ENCODE measurements at places on chromosomes 3 and 15. TPM values are rescaled to one million over a fixed set of nuclear protein-coding genes. Genes with fewer than 3 reads are reported as not detected.
A peak's percentile ranks its signal among the peaks of the same experiment; 100 is the strongest.

Gene CSPG5
- total RNA-seq = 3.2 TPM

- no peaks in the 10 kb centered on the region for H3K4me1 ChIP-seq
- DNase-seq = no peak
- peaks cover 6% of the 10 kb centered on the region for H3K27me3 ChIP-seq
- H3K36me3 ChIP-seq = no peaks in the 10 kb centered on the region
- H3K4me3 ChIP-seq = no peak overlapping the region
These were observed 108.5 kb downstream of the TNIK start for GRCh38 chr3:171351676-171352075.

GRCh38 chr3:34207806-34208205, 409.4 kb downstream of the PDCD6IP start:
- no peaks in the 10 kb centered on the region for H3K27me3 ChIP-seq
- DNase-seq = no peak
- no peaks in the 10 kb centered on the region for H3K36me3 ChIP-seq
- no peak overlapping the region for H3K27ac ChIP-seq

GRCh38 chr15:93823971-93824913, 407.1 kb upstream of the MCTP2 start:
- H3K4me3 ChIP-seq = no peak overlapping the region
- no peaks in the 10 kb centered on the region for H3K36me3 ChIP-seq
- H3K27ac ChIP-seq = no peak overlapping the region
- DNase-seq = no peak
- no peaks in the 10 kb centered on the region for H3K27me3 ChIP-seq
- no peaks in the 10 kb centered on the region for H3K4me1 ChIP-seq

GRCh38 chr3:122331886-122332285, 6.8 kb downstream of the CSTA start:
- H3K27me3 ChIP-seq = peaks cover 3% of the 10 kb centered on the region
- no peak for DNase-seq
- no peak overlapping the region for H3K4me3 ChIP-seq
- H3K36me3 ChIP-seq = no peaks in the 10 kb centered on the region
- H3K4me1 ChIP-seq = no peaks in the 10 kb centered on the region
- no peak overlapping the region for H3K27ac ChIP-seq

DNA sequence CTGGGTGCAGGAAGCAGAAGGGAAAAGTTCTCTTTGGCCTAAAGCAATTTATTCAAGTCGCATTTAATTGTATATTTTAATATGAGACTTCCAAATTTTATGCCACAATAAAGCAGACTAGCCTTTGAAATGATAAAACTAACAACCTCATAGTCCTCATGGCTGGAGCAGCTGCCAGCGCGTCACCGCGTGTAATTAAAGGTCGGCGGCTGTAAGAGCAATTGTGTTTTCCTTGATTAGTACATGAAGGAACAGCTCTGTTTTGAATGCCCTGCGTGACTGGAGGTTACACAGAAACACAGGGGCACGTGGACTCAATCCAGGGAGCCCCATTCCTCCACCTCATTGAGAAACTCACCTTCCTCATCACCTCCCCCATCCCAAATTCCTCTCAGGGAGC, 10.1 kb upstream of the LRRC15 start:
- H3K36me3 ChIP-seq = no peaks in the 10 kb centered on the region
- no peaks in the 10 kb centered on the region for H3K4me1 ChIP-seq
- no peak for DNase-seq
- H3K27ac ChIP-seq = no peak overlapping the region

- no peaks in the 10 kb centered on the region for H3K4me1 ChIP-seq
- 0 out of 2 replicates have a peak, but pooled peaks cover 4% of the 10 kb centered on the region for H3K27me3 ChIP-seq
- no peaks in the 10 kb centered on the region for H3K36me3 ChIP-seq
- no peak overlapping the region for H3K27ac ChIP-seq
These were observed 183.5 kb upstream of the C2CD4B start for GRCh38 chr15:62348623-62349022.

- no peak overlapping the region for H3K4me3 ChIP-seq
- no peak overlapping the region for H3K27ac ChIP-seq
These were observed 33.3 kb downstream of the CA12 start for GRCh38 chr15:63348392-63348791.

GRCh38 chr15:69801144-69801543, 296.6 kb downstream of the TLE3 start:
- H3K27me3 ChIP-seq = no peaks in the 10 kb centered on the region
- no peaks in the 10 kb centered on the region for H3K36me3 ChIP-seq
- H3K4me1 ChIP-seq = no peaks in the 10 kb centered on the region
- no peak overlapping the region for H3K27ac ChIP-seq
- H3K4me3 ChIP-seq = no peak overlapping the region

DNA sequence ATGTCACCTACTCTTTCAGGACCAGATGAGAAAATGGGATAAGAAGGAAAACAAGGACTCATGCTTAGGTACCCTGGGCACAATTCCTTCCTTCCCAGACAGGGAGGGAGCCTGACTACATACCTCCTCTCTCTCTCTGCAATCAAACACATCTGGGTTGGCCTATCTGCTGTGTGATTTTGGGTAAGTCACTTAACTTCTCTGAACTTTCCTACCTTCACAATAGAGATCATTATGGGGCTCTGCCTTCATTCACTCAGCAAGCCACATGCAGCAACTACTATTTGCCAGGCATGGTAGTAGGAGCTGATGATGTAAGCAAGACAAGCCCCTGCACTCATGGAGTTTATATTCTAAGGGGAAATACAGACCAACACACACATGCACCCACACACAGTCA, 251.2 kb downstream of the SHQ1 start:
- no peaks in the 10 kb centered on the region for H3K36me3 ChIP-seq
- no peaks in the 10 kb centered on the region for H3K4me1 ChIP-seq
- H3K27me3 ChIP-seq = peaks cover 2% of the 10 kb centered on the region
- DNase-seq = no peak

GRCh38 chr15:96593735-96594134, 263.2 kb downstream of the NR2F2 start:
- no peaks in the 10 kb centered on the region for H3K4me1 ChIP-seq
- H3K4me3 ChIP-seq = peak overlapping the region; percentile 27
- H3K27ac ChIP-seq = no peak overlapping the region
- H3K27me3 ChIP-seq = 0 out of 2 replicates have a peak, but pooled peaks cover 2% of the 10 kb centered on the region

- H3K4me3 ChIP-seq = no peak overlapping the region
- no peaks in the 10 kb centered on the region for H3K36me3 ChIP-seq
- no peak for DNase-seq
- H3K27ac ChIP-seq = no peak overlapping the region
These were observed 16.3 kb upstream of the VPS8 start for GRCh38 chr3:184795522-184796190.

Gene NRROS
- 8.8 TPM for total RNA-seq

Gene AQP9
- total RNA-seq = not detected

Gene GOLGA8S
- 0.15 TPM for total RNA-seq

GRCh38 chr15:76664895-76665294, 240.2 kb downstream of the SCAPER start:
- no peak overlapping the region for H3K4me3 ChIP-seq
- DNase-seq = no peak
- H3K27me3 ChIP-seq = no peaks in the 10 kb centered on the region
- H3K4me1 ChIP-seq = no peaks in the 10 kb centered on the region
- no peak overlapping the region for H3K27ac ChIP-seq

GRCh38 chr3:64266983-64267382, 41.7 kb upstream of the PRICKLE2 start:
- no peaks in the 10 kb centered on the region for H3K36me3 ChIP-seq
- DNase-seq = no peak
- H3K27me3 ChIP-seq = no peaks in the 10 kb centered on the region
- no peaks in the 10 kb centered on the region for H3K4me1 ChIP-seq
- H3K27ac ChIP-seq = no peak overlapping the region

DNA sequence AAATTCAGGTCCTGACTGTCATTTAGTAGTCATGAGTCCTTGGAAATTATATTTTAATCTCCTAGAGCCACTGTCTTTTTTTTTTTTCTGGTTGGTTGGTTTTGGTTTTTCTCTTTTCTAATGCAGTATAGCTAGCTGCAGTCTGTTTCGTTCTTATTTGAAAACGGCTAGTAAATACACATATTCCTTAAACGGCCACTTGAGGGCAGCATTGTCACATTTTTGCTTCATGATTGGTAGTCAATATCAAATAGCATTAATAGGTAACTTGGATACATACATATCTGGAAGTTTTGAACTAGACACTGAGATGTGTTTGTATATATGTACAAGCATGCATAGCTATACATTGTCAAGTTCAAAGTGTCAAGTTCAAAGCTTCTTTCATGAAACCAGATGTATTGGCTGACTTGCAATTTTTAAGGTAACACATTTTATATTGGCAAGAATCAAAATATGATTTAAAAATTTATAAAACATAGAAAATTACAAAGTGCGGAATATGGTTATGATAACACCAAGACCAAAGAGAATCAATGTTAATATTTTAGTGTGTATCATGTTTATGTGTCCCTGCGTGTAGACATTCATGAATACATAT, 22.5 kb downstream of the GABRA5 start:
- H3K27me3 ChIP-seq = no peaks in the 10 kb centered on the region
- peaks cover 4% of the 10 kb centered on the region for H3K4me1 ChIP-seq
- H3K27ac ChIP-seq = no peak overlapping the region
- H3K36me3 ChIP-seq = no peaks in the 10 kb centered on the region
- peak; percentile 63 for DNase-seq
- peak overlapping the region; percentile 37 for H3K4me3 ChIP-seq

DNA sequence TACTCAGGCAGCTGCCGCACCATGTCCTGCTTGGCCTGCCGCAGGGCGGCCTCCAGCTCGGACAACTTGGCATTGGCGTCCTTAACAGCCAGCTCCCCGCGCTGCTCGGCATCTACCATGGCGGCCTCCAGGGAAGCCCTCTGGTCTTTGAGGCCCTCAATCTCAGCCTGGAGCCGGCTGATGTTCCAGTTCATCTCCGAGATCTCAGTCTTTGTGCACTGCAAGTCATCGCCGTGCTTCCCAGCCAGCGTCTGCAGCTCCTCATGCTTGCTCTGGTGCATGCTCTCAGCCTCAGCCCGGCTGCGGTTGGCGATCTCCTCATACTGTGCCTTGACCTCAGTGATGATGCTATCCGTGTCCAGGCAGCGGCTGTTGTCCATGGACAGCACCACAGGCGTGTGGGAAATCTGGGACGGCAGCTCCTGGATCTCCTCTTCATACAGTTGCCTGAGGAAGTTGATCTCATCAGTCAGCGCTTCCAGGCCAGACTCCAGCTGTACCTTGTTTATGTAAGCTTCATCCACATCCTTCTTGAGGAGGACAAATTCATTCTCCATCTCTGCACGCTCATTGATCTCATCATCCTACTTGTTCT, 15.5 kb upstream of the PSTPIP1 start:
- no peak for DNase-seq
- no peaks in the 10 kb centered on the region for H3K36me3 ChIP-seq
- no peaks in the 10 kb centered on the region for H3K27me3 ChIP-seq
- H3K4me1 ChIP-seq = no peaks in the 10 kb centered on the region

DNA sequence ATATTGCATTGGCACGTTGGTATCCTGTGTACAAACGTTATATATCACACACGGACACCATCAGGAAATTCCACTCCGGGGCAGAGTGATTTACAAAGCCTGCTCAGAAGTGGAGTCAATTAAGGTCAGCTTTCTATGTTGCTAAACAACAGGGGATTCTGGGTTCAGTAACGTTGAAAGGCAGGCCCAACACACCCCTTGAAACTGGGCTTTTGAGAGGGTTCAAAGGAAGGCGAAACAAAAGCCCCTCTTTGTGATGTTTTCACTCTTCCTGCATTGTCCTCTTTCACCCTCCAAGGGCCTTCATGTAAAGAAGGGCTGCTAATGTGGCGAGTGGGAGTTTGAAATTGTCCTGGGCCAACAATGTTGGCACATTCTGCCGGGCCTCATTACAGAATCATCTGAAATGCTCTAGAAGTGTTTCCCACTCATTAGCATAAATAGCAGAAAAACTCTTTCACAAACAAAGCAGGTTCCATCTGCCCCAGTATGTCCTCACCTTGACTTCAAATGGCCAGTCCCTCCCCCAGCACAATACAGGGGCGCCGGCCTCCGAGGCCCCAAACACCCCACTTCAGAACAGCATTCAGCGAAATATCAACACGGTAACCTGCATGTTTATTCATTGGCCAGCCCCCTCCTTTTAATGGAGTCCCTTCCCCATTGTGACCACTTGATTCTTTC, 76.4 kb downstream of the HES1 start:
- no peak overlapping the region for H3K4me3 ChIP-seq
- no peak for DNase-seq
- H3K36me3 ChIP-seq = no peaks in the 10 kb centered on the region
- no peak overlapping the region for H3K27ac ChIP-seq

DNA sequence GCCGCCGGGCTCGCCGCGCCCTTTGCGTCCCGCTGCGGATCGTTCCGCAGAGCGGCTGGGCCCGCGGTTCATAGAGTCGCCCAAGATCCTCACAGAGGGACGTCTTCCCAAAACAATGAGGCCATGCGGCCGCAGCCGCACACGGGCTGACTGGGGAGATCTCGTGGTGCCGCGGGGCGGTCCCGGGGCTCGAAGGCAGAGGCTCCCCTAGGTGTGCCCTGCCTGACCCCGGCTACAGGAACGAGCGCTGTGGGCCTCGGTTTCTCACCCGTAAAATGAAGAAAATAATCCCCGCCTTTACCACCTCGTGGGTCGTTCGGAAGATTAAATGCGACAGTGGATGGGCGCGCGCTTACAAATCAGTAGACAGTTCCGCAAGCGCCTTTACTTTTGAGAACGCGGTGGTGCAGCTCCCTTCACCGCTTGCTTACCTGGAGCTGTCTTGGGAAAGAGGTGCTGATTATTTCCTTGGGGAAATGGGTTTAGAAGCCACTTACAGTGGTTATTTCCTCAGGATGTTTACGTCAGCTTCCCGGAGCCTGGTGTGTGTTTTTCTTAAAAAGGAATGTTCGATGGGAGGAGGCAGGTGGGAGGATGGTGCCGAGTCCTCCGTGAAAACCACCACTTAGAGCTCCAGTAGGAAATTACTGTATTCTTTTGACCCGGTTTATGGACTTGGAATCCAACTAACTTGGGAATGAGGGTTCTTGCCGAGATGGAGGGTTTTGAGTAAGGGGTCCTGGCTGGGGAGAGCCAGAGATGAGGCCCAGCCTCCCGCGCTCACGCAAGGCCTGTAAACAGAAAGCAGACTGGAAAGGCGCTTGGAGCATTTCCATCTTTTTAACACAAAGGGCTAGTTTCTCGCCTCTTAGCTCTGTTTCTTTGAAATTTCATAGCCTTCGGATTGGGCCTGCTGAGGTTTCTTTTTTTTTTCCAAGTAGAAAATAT, 1.9 kb upstream of the MEX3B start:
- peak overlapping the region; percentile 90 for H3K4me3 ChIP-seq
- DNase-seq = no peak

- H3K27me3 ChIP-seq = no peaks in the 10 kb centered on the region
- peaks cover 9% of the 10 kb centered on the region for H3K4me1 ChIP-seq
- DNase-seq = no peak
- no peak overlapping the region for H3K4me3 ChIP-seq
These were observed 108.3 kb downstream of the TFDP2 start for GRCh38 chr3:142040941-142041491.

DNA sequence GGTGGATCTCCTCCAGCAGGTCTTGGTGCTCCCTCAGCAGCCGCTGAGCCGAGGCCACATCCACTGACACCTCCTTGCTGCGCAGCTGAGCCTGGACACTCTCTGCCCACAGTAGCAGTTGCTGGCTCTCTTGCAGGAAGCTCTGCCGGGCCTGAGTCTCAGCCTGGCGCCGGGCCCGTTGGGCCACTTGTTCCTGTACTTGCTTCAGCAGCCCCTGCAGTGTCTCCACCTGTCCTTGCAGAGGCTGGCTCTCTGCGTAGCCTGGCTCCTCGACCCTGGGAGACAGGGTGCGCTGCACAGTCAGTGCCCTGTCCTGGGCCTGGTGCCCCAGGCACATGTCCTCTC, 15.5 kb downstream of the SPTBN5 start:
- no peak overlapping the region for H3K4me3 ChIP-seq
- no peak for DNase-seq
- no peaks in the 10 kb centered on the region for H3K4me1 ChIP-seq
- H3K27me3 ChIP-seq = no peaks in the 10 kb centered on the region
- H3K27ac ChIP-seq = no peak overlapping the region

Gene CACNA1D
- total RNA-seq = 23.0 TPM

GRCh38 chr3:63727233-63727632, 74.8 kb downstream of the SNTN start:
- no peak for DNase-seq
- no peaks in the 10 kb centered on the region for H3K4me1 ChIP-seq
- no peaks in the 10 kb centered on the region for H3K27me3 ChIP-seq
- H3K27ac ChIP-seq = no peak overlapping the region
